ENCODE measurements at places on chromosomes 5 and 9.

DNA sequence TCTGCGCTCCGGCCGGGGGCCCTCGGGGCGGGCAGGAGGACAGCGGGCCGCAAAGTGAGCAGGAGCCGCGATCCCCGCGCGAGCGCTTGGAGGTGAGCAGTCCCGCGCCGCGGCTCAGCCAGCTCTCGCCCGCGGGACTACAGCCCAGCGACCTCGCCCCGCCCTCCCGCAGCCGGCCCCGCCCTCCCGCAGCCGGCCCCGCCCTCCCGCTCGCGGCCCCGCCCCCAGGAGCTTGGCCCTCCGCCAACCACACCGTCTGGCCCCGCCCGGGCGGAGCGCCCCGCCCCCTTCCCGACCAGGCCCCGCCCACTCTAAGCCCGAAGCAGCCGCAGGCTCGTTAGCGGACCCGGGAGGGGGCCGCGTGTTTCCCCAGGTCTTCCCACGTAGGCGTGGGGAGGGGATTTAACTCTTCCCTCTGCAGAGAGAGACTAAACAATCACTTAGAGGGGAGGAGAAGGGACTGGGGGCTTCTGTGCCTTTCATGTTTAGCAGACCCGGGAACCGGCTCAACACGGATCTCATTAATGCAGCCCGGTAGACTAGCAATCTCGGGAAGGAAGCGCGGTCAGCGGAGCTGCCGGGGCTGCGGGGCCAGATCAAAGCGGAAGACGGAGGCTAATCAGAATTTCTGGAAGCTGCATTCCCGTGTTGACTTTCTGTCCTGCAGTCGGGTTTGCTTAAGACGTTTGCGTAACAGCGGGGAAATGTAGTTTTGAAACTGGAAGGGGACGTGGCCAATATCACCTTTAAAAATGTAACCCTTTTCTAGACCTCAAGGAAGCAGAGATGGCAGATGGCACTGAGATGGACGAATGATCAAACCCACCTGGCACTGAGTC is at the start of gene MYO10:
TSS of gene MYO10 (minus strand) at position 139 of the 839 bp plus-strand sequence. CDS start 480 bp downstream, outside the sequence.
- peak; percentile 16 for DNase-seq

DNA sequence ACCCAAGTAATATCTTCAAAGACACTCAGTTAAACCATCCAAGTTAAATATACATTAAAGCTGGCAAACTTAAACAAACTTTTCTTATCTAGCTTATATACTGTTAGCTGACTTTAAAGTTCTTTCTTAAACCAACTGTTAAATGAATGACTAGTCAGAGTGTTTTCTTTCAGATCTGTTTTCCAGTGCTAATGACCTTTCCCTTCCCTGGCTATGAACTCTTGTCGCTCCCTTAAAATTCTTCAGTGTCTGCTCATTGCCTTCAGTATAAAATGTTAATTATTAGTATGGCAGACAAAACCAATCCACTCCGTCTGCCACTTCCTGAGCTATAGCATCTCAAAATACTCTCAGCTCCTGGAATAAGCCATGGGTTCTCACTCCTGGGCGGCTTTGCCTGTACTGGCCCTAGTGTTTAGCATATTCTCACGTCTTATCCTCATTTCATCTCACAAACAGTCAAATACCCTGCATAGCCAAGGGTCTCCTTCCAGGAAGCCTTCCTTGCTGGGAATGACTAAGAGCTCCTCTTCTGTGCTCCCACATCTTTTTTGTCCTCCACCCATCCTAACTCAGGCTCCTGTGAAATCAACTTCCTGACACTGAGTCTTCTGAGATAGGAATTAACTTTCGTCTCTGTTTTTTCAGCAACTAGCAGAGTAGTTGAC is 87.7 kb downstream of the VCAN start:
- DNase-seq: no peak

DNA sequence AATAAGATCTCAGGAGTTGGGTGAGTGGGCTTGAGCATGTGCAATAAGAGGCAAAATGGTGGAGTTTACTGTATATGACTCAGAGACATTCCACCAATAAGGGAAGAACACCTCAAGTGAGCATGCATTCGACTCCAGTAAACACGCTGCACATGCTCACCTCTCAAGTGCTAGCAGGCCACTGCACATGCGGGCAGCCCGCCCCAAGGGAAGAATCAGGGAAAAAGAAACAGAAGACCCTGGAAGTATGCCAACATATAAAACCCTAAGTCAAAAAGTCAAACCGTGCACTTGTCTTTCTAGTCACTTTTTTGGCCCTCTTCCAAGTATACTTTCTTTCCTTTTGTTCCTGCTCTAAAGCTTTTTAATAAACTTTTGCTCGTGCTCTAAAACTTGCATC is 245.3 kb upstream of the RASA1 start:
- no peak for DNase-seq

DNA sequence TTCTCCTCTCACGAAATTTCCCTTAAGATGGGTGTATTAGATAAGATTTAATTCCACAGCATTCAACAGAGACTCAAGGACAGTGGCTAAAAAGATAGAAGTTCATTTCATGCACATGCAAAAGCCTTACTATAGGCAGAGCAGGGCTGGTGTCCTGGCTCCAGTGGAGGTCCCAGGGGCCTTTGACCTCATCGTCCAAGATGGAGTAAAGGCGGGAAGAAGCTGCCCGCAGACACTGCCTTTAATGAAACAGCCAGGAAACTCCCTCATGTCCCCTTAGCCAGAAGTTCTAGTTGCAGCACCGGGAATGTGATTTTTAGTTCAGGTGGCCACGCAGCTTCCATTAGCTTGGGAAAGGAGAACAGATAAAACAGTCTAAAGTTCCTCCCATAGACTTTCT is 190.3 kb downstream of the TLE4 start:
- DNase-seq: no peak

DNA sequence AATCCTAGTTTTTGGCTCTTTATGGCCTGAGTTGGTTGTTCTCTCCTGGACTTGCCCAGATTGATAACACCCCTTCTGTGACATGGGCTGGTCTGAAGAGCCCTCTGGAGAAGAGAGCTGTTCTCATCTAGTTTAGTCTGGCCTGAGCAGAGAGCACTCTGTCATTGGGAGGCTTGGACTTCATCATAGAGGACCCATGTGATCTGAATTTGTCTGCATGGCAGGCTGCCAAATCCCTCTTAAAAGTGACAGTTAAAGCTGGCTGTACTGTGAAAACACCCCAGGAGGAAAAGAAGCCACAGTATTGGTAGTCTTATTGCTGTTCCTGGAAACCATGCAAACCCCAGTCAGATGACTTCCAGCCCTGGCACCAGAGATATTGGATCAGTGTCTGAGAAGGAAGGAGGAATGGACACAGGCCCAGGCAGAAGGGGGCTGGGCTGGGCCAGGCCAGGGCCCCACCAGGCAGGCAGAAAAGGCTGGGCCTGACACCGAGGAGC is 3.7 kb upstream of the WDR31 start:
- DNase-seq: no peak

DNA sequence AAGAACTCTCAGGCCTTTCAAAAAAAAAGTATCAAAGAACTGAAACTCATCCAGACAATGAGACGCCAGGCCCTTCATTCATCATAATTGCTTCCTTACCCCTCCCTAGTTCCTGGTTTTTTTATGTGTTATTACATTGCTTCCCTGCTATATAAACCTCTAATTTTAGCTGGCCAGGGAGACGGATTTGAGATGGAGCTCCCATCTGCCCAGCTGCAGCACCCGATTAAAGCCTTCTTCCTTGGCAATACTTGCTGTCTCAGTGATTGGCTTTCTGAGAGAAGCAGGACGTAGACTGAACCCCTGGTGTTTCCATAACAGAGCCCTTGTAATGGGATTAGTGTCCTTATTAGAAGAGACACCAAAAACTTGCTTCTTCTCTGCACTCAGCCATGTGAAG is 62.4 kb downstream of the BARX1 start:
- DNase-seq: no peak
